ENCODE measurements at places on chromosomes 13 and 19.

DNA sequence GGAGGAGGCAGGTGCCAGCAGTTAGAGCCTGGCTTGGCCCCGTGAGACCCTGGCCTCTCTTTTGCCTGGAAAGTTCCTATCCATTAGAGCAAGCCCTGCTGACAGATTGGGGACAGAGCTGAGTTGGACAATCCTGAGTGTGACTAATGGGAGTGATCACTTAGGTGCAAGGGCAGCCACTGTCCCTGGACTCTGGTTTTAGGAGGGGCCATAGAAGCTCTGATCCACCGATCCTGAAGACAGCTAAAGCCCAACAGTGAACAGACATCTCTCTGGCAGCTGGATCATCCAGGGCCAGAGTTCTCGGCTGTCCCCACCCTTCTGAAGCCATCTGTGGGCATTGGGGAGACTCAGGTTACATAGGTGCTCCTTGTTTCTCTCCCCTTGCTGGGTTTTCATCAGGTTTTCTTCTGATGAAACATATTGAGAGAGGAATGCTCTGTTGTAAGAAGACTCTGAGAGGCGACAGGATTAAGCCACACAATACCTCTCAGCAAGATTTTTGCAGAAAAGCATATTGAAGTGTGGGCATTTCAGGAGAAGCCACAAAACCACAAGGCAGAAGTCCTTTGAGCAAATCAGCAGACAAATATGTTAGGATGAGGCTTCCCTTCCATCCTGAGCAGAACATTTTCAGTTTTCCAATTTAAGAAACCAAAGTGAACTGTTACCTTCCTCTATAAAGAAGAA, 288.0 kb upstream of the MAB21L1 start:
- DNase-seq: no peak

DNA sequence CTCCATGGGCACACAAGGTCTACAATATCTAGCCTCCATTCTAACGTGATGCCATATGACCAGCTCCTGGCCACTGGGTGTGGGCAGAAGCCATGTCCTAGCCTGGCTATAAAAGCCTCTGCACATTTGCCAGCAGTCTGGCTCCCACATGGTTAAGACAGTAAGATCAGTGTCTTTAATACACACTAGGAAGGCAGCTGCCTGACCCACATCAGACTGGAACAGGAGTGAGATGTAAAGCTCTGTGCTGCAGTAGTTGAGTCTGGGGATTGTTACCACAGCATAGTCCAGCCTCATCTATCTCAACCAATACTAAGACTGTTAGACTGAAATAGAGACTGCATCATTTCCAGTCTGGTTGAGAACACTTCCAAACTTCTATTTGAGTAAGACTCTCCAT, 533.1 kb downstream of the IRS2 start:
- no peak for DNase-seq

- no peak for DNase-seq
These were observed 791 bp upstream of the ADGRE2 start for GRCh38 chr19:14779151-14779550.

DNA sequence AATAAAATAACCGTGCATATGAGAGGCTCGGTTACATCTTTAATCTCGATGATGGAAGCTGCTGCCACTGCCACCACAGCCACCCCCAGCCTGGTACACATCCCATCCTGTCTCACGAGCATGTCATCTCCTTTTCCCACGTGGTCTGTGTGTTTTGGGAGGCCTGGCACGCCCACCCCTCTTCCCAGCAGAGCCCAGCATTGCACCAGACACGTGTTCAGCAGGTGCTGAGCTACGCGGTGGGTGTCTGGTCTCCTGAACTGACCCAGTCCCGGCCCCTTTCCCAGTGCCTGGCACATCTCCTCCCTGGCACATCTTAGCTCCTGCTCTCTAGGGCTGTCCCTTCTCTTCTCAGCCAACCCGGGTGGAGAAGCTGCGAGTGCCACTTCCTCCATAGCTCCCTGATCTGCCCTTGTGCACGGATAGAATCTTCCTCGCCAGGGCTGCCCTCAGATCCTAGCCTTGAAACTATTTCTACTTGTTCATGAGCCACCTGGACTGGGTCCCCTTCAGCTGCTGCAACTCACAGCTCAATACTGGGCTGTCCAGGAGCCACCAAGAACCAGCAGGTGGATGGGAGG, 36.8 kb upstream of the ZNF536 start:
- DNase-seq: no peak

- DNase-seq: no peak
These were observed 13.3 kb upstream of the RASA3 start for GRCh38 chr13:114145722-114146121.

- no peak for DNase-seq
These were observed 46.2 kb downstream of the ING1 start for GRCh38 chr13:110759710-110760109.

DNA sequence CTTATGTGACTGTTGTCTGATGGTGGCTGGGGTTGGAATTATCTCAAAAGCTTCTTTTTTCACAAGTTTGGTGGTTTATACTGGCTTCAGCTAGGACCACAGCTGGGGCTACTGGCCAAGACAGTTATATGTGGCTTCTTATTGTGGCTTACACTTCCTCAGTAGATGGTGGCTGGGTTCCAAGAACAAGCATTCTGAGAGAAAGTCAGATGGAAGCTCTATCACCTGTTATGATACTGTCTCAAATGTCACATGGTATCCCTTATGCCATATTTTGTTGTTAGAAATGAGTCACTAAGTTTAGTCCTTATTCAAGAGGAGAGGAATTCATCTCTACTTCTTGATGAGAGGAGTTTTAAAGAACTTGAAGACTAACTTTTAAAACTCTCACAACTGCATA, 41.6 kb downstream of the NDFIP2 start:
- no peak for DNase-seq

DNA sequence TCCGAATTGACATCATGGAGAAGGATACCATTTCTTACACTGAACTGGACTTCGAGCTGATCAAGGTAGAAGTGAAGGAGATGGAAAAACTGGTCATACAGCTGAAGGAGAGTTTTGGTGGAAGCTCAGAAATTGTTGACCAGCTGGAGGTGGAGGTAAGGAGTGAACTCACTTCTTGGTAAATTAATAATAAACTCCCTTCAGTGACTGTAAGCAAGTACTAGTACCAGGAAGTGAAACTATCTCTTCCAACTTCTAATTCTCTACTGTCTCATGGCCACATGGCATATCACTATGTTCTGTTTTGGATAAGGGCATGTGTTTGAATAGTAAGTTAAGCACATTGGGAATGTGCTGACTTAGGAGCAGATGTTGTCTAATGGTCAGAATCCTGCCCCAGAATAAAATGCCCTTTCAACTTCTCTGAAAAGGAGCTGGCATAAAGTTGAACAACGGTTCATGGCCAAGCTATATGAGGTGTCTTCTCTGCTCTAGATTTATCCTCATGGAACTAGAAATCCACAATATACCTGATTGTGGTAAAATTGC, 13.4 kb downstream of the OLFM4 start:
- no peak for DNase-seq
